Left forelimb (tissue), 1 donor: ENCODE measurements at places on chromosomes 3 and 15.
A peak's percentile ranks its signal among the peaks of the same experiment; 100 is the strongest.

GRCh38 chr15:70046679-70047369, 50.9 kb downstream of the TLE3 start:
- DNase-seq: no peak

- no peak for DNase-seq
These were observed 12.4 kb upstream of the NFKBIZ start for GRCh38 chr3:101836652-101837598.

GRCh38 chr3:10950476-10951294, 41.9 kb upstream of the SLC6A1 start:
- no peak for DNase-seq

DNA sequence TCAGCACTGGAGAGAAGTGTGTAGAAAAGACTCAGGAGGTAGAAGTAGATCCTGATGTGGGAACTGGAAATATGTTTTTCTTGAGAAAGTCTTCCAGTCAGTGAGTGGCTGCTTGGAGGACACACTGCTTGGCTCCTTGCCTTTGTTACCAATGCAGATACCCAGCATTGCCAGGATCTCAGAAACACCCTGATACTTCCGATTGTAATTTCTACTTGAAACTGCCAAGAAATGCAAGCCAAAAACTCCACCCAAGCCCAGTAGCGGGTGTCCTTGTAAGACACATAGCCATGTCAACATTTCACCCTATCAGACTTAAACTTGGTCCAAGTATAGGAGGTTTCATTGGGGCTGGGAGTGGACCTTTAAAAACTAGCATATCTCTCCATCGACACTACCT, 141.8 kb downstream of the ALDH1A2 start:
- DNase-seq: no peak

- DNase-seq: no peak
These were observed 18.1 kb downstream of the RNF111 start for GRCh38 chr15:59005579-59005978.

- DNase-seq: no peak
These were observed 6.8 kb upstream of the ANKRD28 start for GRCh38 chr3:15804553-15805095.

GRCh38 chr15:32834156-32834555, 116.4 kb downstream of the GREM1 start:
- no peak for DNase-seq

GRCh38 chr3:51934139-51934850, 7.4 kb downstream of the RRP9 start:
- DNase-seq: no peak

DNA sequence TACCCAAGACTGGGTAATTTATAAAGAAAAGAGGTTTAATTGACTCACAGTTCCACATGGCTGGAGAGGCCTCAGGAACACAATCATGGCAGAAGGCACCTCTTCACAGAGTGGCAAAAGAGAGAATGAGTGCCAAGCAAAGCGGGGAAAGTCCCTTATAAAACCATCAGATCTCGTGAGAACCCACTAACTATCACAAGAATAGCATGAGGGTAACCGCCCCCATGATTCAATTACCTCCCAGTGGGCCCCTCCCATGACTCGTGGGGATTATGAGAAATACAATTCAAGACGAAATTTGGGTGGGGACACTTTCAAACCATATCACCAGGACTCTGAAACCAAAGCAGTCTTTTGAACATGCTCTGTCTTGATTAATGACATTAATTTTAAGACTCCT, 7.0 kb downstream of the RTP3 start:
- DNase-seq: no peak

DNA sequence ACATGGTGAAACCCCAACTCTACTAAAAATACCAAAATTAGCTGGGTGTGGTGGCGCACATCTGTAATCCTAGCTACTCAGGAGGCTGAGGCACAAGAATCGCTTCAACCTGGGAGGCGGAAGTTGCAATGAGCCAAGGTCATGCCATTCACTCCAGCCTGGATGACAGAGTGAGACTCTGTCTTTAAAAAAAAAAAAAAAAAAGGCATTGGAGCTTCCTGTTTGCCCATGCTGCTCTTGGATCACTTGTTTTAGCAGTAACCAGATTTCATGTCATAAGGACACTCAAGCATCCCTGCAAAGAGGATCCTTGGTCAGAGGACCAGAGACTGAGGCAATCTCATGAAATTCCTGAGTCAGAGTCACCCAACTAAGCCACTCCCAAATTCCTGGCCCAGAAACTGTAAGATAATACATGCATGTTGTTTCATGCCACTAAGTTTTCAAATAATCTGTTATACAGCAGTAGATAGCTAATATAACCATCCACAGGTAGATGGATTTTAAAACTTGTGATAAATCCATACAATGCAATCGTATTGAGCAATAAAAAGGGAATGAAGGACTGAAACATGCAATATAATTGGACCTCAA, 82.0 kb upstream of the XXYLT1 start:
- DNase-seq: no peak

DNA sequence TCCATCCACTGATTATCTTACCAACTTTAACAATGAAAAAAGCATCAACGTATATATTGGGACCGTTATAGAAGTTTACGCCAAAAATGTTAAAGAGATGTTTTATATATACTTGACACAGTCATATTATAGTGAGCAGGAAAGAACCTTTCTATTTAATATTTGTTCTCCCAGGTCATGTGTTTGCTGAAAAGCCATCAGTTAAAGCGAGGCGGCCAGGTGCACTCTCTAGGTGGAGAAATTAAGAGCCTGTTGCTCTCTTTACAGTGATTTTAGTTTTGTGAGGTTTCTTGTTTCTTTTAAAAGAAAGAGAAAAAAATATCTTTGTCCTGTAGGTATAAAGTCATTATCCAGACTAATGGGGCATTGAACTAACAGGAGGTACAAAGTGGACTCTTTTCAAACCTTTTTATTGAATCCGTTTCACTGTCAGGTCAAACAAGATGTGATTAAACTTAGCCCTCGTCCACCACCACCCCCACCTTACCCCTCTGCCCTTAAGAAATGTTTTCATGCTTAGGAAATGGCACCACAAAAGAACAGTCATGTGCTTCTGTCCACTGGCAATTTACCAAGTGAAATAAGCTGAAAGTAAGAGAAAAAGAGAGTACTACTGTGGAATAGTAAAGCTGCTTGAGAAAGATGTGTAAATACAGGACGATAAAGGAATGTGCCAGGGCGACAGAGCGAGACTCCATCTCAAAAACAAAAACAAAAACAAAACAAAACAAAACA, 279.9 kb downstream of the PTPRG start:
- no peak for DNase-seq

GRCh38 chr15:91077029-91077428, 23.0 kb upstream of the SV2B start:
- DNase-seq: no peak

DNA sequence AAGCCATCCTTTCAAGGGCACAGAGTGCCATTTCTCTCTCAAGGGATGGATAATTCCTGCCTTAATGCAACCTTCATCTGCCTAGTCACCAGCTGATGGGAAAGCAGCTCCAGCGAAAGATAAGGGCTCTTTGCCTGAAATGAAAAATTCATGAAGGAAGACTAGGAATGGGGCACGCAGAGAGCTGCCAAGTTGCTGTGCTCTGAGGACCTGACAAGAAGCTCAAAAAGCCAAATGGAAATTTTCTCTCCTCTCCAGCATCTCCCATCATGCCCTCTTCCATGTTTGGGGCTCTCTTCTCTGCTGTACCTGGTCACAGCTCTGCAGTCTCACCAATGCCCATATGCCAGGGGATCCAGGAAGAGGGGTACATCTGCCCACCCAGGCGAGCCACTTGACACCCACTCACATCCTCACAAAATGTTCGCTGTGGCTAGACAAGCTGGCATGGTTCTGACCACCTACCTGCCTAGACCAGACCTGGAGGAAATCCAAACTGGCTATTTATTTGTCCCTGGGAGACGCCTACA, 29.3 kb upstream of the ABHD2 start:
- DNase-seq: no peak

GRCh38 chr3:140180603-140181002, 245.6 kb downstream of the CLSTN2 start:
- DNase-seq: no peak

GRCh38 chr3:73616056-73616455, 8.7 kb downstream of the PDZRN3 start:
- DNase-seq: no peak

DNA sequence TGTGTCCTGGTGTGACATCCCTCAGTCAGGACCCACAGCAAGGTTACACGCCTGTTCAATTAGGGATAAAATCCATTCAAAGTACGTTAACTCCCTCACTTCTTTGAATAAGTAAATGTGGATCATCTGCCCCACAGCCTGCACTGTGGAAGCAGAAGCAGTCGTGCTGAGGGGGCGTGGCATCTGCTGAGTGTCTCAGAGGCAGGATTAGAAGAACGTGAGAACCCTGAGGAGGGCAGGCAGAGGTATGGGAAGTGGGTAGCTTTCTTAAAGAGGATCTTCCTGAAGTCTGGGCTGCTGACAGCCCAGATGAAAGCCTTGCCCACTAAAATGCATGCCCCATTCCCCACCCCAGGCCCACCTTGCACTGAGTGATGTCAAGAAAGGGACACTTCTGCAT, 28.5 kb downstream of the CRABP1 start:
- no peak for DNase-seq

- no peak for DNase-seq
These were observed 104.2 kb downstream of the MAP4 start for GRCh38 chr3:47912006-47912504.

- no peak for DNase-seq
These were observed 60.2 kb downstream of the PIAS1 start for GRCh38 chr15:68114356-68114755.

DNA sequence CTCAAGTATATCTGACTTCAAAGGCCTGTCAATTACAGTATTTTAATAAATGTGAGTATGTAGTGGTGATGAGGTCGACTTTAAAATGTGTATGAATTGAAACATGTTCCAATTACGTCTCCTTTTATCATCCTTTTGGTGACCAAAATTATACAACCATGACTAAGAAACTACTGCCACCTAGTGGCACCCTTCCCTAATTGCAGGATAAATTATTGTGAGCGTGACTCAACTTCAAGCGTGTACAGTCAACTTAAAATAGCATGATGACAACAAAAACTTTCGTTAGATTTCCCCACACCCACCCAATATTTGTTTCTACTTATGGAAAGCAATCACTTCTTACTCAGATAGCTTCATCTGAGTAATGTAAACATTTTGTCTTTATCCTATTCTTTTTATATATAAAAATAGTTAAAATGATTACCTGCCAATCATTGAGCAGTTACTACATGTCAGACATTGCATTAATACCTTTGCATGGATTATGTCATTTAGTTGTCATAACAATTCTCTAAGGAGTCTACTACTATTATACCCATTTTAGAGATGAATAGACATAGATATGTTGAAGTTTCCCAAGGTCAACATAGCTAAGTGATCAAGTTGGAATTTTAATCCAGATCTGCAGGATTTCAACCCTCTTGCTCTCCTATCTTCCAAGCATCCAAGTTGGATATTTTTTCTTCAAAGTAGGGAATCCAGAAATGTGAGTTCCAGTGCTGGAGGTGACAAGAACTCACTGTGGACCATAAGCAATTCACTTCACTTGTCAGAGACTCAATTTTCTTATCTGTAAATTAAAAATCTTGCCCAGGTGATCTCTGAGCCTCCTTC, 106.0 kb downstream of the MEX3B start:
- no peak for DNase-seq

- no peak for DNase-seq
These were observed 23.1 kb downstream of the ABHD6 start for GRCh38 chr3:58260733-58261132.

DNA sequence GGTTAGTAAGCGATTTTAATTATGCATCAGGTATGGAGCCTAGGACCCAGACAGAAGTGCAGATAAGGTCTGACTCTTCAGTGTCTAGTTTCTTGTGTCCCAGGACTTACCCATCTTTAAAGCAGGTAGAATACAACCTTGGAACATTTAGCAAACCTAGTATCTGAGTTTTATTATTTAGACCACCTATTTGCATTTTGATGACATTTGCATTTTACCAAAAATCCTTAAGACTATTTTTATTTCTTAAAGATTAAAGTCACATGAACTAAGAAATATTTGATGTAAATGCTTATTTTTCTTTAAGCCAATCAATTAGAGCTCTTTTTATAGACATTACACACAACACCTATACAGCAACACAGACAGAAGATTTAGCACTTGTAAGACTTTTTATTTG, 939.1 kb downstream of the OTOL1 start:
- no peak for DNase-seq

GRCh38 chr15:35095941-35096340, 10.8 kb upstream of the NANOGP8 start:
- no peak for DNase-seq

DNA sequence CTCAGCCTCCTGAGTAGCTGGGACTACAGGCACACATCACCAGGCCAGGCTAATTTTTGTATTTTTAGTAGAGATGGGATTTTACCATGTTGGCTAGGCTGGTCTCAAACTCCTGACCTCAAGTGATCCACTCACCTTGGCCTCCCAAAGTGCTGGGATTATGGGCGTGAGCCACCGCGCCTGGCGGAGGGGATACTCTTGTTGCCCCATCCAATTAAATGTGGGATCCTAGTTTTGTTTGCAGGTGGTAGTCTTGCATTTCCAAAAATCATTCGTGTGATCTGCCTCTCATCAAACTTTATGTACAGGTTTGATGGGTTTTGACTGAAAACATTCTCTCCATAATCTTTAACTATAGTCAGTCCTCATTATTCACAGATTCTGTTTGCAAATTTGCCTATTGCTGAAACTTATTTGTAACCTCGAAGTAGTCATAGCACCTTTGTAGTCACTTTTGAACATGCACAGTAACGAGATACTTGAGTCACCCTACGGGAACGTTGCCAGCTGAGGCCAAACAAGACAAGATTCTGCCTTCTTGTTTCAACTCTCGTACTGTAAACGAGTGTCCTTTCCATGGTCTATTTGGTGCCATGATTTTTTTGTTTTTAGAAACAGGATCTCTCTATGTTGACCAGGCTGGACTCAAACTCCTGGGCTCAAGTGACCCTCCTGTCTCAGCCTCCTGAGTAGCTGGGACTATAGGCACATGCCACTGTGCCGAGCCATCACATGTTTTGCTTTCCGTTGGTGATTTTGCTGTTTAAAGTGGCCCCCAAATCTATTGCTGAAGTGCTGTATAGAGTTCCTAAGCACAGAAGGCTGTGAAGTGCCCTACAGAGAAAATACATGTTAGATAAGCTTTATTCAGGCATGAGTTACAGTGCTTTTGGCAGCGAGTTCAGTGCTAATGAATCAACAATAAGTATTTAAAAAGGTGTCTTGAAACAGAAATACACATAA, 8.1 kb upstream of the MAPK6 start:
- no peak for DNase-seq

- peak; percentile 90 for DNase-seq
These were observed 19.4 kb upstream of the KIF23 start for GRCh38 chr15:69394556-69395282.

DNA sequence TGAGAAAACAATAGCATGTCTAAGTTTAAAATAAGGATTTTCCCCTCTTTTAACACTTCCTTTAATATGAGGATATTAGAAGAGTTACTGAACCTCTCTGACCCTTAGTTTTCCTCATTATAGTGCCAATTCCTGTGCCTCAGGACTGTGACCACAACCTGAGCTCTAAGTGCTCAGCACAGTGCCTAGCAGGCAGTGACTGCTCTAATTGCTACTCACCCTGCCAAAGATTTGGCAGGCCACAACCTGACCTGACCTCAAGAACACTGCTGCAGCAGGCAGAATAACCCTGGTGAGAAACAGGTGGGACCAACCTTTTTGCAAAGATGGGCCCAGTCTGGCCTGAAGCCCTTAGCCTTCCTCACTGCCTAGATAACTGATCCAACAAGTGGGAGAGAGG, 35.7 kb downstream of the NBEAL2 start:
- no peak for DNase-seq
